ENCODE measurements at places on chromosomes 3 and 15.

GRCh38 chr3:124787476-124788195 is 57.4 kb downstream of the UMPS start:
- no peak for DNase-seq

GRCh38 chr3:49803465-49804140 is 542 bp downstream of the INKA1 start:
- DNase-seq: no peak

DNA sequence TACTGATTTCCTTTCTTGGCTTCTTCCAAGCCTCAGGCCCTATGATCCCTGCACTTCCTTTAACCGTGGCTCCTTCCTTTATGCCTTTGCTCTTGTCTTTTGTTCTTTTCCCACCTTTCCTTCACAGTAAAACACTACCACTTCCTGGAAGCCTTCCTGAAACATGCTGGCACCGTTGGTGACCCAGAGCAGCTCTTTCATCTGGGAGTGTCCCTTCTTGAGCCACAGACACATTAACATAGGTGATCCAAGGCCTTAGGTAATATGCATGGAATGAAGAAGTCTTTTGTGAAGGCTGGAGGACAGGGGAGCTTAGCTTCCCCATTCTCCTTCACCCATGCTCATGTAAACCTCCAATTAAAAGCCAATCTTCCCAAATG is 39.4 kb downstream of the AMOTL2 start:
- DNase-seq: no peak

DNA sequence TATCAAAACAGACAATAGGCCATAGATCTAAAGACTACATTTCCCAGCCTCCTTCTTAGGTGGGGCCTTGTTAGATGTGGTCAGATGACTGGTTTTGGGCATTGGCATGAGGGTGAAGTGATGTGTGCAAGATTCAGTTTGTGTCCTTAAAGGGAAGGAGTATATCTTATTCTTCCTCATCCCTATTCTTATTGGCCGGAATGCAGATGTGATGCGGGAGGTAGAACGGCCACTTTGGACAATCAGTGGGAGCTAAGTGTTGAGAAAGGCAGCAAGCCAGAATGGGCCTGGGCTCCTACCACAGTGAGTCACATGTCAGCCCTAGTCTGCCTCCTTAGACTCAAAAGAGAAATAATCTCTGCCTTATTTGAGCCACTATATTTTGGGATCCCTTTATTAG is 89.8 kb upstream of the MEX3B start:
- no peak for DNase-seq

DNA sequence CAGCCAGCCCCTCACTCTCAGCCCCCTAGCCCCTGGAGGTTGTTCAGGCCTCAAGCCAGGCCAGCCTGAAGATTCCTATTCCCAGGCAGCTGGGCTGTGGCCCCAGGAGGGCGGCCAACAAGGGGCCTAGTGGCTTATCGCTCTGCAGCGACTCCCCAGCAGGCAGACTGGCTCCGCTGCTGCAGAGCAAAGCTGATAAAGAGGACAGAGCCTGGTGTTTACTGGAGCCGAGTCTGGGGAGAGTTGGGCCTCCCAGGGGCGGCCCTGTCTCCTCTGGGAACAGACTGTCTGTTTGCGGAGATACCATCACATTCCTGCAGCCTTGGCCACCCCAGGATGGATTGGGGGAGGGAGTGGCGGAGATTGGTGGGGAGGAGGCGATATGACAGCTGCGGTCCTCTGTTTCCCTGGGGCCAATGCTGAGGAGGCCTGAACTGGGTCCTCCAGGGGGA is 22.4 kb upstream of the SMAD6 start:
- no peak for DNase-seq

- DNase-seq: peak; percentile 14
These were observed 57.9 kb downstream of the RPL22L1 start for GRCh38 chr3:170811928-170812591.

DNA sequence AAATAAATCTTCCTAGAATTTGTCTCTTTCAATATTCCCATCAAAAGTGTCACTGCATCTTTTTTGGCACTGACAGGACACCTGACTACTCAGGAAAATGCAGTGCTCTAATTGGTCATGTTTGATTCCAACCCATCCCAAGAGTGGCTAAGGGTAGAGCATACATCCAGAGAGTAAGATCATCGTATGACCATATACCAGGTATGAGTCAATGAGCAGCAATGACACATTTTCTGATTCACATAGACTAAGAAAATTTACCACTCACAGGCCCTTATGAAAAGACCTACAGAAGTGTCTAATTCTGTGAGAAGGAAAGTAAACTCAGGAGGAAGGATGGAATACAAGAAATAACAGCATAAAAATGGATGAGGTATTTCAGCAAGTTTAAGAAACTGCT is 434.2 kb downstream of the ZIC1 start:
- DNase-seq: no peak

- DNase-seq: no peak
These were observed 752 bp downstream of the CEP63 start for GRCh38 chr3:134486577-134487041.

DNA sequence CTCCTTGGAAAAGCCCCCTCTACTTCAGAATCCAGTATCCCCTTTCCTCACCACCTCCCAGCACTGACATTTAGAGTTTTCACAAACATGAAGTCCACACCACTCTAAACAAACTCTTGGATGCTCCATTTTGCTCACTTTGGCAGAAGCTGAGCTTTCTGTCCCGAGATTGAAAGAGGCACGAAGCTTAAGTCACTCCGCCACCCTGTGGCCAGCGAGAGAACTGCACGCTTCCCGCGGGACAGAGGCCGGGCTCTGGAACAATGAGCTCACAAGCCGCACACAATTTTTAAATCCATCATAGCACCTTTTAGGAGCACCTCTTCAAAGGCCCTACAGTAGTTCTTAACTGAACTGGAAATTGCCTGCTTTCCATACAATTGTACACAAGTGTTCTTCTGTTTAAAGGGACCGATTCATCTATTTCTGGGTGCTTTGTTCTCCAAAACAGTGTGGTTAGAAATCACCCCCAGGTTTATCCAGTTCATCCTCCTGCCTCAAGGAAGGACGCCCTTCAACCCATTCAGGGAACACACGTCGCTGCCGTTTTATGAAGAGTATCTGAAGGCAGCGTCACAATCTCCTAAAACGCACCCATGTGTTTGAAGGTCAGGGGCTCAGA is 226.1 kb downstream of the VPS13C start:
- peak; percentile 69 for DNase-seq

DNA sequence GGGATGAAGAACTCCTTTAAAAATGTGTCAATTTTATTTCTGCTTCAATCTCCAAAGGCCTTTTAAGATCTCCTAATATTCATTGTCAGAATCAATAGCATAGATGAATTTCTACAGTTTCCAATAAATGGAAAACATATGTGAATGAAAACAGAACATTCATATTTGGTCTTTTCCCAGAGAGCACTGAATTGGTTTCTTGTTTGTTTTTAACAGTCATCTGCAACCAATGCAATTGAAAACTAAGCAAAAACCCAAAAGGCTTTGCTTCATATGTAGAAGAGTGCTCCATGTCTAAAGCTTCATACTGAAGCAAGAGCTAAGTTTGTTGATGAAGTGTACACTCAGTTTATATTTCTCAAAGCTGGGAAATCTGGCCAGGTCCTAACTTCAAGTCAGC is 426.5 kb upstream of the CDIN1 start:
- no peak for DNase-seq

DNA sequence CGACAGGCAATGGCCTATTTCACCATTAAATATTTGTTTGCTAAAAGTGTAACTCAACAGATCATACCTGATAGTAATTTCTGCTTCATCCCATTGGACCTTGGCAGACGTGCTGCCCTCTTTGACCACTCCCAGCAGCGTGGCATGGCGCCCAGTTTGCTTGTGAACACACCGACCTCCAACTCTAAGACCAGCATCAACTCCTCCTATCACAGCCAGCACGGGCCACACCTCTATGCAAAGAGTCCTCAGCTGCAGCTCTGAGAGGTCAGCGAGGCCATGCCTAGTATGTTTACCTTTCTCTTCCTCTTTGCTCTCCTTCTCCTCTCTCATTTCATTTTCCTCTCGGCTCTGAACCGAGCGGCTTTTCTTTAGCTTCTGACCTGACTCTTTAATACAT is 80.6 kb downstream of the FBXL22 start:
- no peak for DNase-seq

GRCh38 chr3:186589856-186590579 is 19.5 kb downstream of the DNAJB11 start:
- no peak for DNase-seq

All from stimulated activated CD4-positive, alpha-beta T cell treated with anti-CD3 and anti-CD28 coated beads, Interleukin-1b, Interleukin-23, amount 100 ng/mL, for 1 hour (primary cell).